ENCODE measurements at places on chromosomes 13 and 19.

DNA sequence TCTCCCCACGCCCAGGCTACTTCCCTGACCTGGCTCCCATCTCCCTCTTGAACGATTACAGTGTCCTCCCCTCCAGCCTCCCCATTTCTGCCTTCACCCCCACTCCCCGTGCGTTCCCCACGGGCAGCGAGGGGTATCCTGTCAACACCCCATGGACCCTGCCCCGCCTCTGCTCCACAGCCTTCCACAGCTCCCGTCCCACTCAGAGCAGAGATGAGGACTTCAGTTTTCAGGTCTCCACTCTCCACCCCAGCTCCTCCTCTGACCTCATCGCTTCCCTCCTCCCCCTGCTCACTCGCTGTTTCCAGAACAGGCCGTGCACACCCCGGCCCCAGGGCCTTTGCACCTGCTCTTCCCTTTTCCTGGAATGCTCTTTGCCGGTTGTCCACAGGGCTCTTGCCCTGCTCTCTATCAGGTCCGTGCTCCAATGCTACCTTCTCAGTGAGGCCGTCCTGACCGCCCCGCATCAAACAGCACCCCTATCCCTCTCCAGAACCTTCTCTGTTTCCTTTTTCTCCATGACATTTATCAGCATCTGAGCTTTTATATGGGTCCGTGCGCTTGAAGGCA lies 15.0 kb downstream of the LRRC4B start:
- DNase-seq: no peak

- DNase-seq: peak; percentile 39
Measured at GRCh38 chr13:50365408-50366391, 350.5 kb downstream of the KCNRG start.

- DNase-seq: no peak
Measured at GRCh38 chr13:93116809-93117208, 109.8 kb upstream of the GPC6 start.

DNA sequence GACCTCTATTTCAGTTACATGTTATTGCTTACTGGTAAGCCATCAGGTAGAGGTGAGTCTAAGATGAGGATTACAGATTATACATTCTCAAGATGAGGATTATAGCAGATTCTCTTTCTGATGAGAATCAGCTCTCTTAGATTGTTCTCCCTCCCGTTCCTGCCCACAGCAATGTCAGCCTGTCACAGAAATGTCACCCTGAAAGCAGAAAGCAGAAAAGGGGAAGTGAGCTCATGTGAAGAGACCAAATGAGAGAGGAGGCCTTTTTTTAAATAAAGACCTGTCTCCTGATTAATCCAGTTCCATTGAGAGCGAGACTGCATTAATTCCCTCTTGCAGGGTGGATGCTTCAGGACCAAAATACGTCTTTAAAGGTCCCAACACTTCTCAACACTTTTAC lies 445.6 kb downstream of the KCTD12 start:
- DNase-seq: no peak

DNA sequence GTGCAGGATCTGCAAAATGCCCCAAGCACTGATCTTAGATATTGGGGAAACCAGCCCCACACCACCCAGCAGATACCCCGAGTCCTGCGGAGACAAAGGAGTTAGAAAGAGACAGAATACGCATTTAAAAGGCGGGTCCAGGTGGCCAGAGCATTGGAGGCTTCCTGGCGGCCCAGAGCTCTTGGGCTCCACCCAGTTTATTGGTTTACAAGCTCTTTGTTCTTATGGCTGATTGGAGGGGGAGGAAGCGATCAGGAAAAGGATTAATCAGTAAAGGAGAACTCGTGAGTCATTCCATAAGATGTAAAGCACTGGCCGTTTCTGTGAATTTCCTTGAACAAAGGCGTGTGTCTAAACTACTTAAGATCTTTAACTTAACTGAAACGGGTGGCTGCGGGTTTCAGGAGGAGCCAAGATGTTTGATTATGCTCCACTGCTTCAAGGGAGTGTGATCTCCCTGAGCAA lies 926 bp downstream of the ZNF587 start:
- DNase-seq: peak; percentile 2

DNA sequence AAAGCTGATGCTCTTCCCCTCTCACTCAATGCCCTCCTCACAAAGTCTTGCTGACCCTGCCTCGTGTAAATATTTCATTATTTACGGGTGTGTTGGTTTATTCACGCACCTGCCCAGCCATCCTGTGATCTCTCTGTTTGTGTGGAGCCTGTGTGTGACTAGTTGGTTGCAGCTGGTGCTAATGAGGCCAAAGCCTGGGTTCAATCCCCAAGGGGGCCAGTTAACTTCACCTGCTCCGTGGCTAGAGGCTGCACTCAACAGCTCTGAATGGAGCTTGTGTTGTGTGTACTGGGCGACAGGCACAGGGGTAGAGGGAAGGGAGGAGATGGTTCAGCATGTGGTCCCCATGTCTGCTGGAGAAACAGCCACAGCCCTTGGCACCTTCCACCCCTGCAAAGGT lies 109.5 kb downstream of the DNAJC15 start:
- no peak for DNase-seq

DNA sequence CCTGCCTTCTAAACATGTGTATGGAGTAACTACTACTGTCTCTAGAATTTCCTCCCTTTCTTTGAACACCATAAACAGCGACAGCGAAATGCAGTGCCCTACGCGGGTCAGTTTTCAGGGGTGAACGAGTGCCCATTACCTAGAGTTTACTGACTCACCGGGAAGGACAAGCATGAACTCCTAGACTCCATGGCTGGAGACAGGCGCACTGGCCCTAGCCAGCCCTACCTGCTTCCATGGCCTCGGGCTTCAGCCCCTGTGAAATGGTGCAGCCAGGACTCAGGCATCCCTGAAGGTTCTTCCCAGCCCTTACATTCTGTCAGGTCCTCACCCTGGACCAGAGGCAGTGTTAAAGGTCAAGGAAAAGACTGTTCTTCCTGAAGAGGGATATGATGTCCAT lies 8.5 kb downstream of the RANBP3 start:
- DNase-seq: no peak
